Right lung (tissue), 10 donors: ENCODE measurements at places on chromosomes 3 and 15.

DNA sequence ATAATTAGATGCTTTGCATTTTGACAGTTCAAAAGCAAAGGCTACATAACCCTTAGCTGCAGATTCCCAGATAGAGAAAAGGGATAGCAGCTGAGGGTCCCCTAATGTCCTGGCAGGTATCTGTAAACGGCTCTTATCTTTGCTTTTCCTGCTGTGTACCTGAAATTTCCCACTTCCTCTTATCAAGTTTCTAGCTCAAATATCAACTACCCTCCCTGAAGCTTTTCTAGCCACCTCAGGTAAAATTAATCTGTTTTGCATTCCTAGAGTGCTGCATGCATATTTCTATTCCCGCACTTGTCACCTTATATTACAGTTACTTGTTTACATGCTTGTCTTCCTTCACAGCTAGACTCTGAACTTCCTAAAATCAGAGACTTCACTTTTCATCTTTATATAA lies 55.6 kb upstream of the STXBP5L start:
- DNase-seq = no peak

GRCh38 chr3:145981056-145981455 lies 179.9 kb downstream of the PLOD2 start:
- DNase-seq = no peak

- peak; percentile 75 for DNase-seq
Measured at GRCh38 chr3:107198581-107199181, 178.6 kb upstream of the CCDC54 start.

DNA sequence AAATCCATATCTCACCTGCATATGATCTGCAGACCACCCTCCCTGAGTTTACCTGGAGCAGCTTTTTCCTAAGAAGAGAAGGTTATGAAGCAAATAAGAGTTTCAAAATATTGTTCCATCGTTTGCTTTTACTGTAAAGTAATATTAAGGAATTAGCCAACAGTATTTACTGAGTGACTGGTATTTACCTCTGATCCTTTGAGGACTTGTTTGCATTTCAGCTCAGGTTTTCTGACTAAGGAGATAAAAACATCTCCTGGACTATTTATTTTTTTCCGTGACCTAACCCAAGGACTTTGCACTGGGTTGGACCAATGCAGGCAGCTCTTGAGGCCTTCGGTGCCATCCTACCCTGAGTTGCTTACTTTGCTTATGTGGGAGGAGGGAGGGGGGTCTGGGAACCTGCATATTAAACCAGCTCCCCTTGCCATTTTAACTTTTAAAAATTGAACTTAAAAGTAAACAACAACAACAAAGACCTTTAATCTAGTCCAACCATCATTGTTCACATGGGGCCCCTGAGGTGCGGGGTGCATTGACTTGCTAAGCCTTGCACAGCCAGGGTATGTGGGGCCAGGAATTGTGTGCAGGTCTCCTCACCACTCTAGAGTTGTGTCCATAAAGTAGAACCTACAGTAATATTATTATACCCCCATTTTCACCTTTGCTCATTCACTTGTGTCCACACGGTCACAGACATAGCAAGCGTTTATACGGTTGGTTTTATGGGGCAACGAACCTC lies 39.3 kb downstream of the TRAK1 start:
- DNase-seq = no peak

DNA sequence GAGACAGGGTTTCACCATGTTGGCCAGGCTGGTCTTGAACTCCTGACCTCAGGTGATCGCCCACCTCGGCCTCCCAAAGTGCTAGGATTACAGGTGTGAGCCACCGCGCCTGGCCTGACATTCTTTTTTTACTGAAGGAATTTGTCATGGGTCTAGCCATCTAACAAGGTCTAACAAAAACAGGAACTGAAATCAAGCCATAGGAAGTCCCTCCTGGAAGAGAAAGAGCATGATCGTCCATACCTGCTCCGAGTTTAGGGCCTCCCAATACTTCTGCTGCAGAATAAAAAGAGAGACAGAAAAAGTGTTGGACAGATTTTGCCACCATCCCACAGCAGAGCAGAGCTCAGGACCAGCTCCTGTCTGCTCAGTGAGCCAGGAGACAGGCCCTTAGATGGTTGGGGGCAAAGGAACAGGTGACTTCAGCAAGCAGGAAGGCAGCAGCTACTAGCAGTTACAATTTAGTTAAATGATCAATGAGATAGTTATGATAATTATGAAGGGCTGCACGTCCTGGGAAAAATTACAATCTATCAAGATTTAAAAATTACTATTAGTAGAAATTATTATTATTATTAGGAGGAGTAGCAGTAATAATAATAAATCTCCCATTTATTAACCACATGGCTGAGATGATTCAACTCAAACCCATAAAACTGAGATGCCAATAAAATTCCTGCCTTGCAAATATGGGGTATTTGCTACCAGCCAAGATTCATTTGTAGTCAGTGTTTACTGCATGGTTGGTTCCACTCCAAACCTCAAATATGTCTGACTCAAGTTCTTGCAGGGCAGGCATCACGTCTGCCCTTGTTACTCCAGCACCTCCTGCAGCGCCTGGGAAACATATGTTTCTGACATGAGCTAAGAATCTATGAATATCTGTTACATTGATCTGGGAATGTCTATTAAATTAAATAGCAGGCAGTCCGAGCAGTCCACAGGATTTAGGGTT lies 40.1 kb downstream of the TMEM44 start:
- no peak for DNase-seq

- no peak for DNase-seq
Measured at GRCh38 chr3:120982608-120983320, 74.8 kb downstream of the STXBP5L start.

DNA sequence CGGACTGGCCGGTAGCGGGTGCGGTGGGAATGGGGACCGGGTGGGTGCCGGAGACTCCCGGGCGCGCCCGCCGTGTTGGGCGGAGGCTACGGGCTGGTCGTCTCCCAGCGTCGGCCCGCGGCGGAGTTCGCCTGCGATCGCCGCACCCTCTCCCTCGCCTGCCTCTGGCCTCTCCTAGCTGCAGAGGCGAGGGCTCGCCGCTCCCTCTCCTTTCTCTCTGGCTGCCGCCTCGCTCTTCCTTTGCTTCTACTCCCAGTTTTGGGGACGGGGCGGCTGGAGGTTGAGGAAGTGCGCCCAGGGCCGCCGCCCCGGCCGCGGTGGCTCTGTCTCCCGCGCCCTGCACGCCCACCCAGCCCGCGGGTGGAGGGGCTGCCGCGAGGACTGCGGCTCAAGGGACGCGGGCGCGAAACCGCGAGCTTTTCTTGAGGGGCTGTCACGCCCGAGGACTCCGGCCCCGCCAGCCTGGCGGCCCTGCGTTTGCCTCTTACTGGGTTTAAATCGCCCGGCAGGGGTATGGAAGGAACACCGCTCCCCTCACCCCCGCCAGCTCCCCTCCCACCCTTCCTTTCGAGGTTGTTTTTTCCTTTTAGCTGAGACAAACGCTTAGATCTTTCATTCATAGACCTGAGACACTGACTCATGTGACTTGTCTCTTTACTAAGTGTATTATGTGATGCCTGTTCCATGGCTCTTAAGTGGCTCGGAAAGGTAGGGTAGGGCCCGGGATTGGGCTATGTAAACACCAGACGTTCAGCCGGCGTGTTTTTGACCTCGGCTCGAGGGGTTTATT lies 654 bp downstream of the PIK3CA start:
- peak; percentile 47 for DNase-seq

DNA sequence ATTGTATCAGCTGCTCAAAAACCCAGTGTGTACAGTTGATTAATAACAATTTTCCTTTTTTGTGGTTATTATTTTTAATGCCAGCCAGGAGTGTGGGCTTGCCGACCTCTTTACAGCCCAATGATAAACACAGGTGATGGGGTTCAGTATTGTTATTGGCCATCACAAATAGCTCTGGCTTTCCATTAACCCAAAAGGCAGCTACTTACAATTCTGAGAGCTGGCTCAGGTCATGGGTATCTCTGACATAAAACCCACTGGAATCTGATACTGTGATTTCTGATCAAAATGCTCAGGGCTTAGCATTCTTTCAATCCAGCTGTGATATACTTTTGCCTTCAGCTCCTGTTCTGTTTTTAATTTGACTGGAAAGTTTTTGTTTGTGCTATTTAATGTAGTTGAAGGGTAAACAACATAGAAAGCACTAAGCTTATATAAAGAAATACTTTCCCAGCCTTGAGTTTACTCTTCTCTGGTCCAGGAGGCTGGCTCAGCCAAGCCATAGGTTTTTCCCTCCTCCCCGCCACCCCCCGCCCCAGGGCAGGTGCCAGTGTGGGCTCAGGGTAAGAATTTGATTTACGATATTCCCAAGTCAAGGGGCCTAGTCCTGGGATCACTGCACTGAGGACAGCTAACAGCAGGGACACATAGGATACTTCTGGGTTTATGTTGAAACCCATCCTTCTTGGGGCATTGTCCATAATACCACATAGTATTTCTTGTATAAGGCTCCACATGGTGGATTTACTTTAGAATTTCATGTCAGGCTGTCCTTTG lies 54.0 kb upstream of the MYZAP start:
- no peak for DNase-seq

- DNase-seq = no peak
Measured at GRCh38 chr15:99590913-99591646, 25.3 kb downstream of the MEF2A start.
